Keratinocyte (primary cell): ENCODE measurements at places on chromosomes 2 and 18.

GRCh38 chr2:19244460-19245363, 113.7 kb downstream of the OSR1 start:
- no peak for DNase-seq

GRCh38 chr2:160232905-160233475, 32.9 kb upstream of the ITGB6 start:
- DNase-seq: no peak

- DNase-seq: no peak
Observed at GRCh38 chr2:138403431-138403927, 98.1 kb upstream of the SPOPL start.

DNA sequence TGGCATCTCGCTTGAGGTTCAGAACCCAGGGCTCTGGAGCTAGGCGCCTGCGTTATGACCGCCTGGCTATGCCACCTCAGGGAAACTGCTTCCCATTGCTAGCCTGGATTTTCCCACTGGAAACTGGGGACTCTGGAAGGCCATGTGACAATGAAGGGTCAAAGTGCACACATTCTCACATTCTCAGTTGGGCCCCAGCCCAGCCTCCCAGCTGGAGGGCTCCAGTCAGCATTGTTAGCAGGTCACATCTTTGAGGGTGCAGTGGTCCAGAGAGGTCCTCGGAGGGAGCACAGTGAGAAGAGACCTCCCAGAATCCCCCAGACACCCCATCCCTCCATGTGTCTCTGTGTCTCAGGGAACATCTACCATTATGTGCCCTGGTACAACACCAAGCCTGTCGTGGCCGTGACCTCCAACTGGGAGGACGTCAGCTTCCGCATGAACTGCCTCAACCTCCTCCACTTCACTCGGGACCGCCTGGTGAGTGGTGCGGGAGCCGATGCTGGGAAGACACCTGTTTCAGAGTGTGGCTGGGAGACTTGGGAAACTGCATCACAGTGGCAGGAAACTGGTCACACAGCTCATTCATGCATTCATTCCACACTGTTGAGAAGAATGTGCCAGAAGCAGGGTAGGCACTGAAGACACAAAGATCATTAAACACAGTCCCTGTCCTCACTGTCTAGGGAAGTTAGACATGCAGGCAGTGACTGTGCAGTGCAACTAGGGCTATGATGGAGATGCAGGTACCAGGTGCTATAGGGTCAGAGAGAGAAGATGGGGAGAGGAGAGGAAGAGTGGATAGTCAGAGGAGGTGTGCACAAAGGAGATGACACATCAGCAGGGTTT, 41.6 kb downstream of the FER1L5 start:
- DNase-seq: no peak

- no peak for DNase-seq
Observed at GRCh38 chr2:120830096-120830830, 94.6 kb downstream of the GLI2 start.

- no peak for DNase-seq
Observed at GRCh38 chr2:47784352-47784851, 1.5 kb downstream of the MSH6 start.

DNA sequence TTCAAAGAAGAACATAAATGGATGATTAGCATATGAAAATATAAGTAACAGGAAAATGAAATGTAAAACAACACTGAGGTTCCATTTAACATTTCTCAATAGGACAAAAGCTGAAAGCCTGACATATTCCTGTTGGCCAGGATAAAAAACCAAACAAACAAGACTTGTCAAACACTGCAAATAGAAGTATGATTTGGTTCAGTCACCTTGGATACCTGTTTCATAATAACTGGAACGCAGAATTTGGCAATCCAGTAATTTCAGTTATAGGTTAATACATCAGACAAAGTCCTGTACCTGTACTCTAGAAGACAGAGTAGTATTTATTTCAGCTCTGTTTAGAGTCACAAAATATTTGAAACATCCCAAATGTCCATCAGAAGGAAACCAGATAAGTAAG, 16.5 kb upstream of the EVA1A start:
- no peak for DNase-seq

DNA sequence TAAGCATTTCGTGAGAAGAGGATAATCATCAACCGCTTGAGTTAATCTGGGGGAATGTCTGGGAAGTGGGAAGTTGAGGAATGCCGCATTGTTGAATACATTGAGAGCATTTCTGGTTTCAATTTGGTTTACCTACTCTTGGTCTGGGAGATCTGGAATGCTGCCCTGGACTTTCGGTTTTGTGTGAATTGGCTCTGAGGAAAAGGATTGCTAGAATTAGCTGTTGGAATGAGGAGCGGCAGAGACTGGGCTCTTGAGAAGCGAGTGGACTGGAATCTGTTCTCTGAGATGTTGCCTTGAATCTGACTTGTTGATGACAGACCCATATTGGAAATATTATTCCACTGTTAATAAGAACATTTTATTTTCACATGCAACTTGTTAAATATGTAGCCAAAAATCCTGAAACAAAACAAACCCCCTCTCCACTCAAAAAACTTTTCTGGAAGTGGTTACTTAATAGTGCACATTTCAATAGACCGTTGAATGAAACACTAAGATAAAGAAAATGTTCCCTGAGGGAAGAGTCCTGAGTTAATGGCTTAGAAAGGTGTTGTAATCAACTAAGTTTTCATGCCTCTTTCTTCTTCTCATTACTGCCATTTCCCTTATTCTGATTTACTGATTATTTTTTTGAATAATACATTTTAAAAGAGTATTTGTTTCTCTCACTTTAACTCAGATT, 50.8 kb downstream of the PTPRM start:
- no peak for DNase-seq

- DNase-seq: no peak
Observed at GRCh38 chr2:147541314-147541713, 303.5 kb upstream of the ACVR2A start.

GRCh38 chr2:104733226-104733943, 120.5 kb upstream of the POU3F3 start:
- DNase-seq: no peak

- DNase-seq: no peak
Observed at GRCh38 chr18:44737623-44738022, 56.9 kb downstream of the SETBP1 start.

- no peak for DNase-seq
Observed at GRCh38 chr2:38259311-38259710, 117.8 kb downstream of the ATL2 start.

DNA sequence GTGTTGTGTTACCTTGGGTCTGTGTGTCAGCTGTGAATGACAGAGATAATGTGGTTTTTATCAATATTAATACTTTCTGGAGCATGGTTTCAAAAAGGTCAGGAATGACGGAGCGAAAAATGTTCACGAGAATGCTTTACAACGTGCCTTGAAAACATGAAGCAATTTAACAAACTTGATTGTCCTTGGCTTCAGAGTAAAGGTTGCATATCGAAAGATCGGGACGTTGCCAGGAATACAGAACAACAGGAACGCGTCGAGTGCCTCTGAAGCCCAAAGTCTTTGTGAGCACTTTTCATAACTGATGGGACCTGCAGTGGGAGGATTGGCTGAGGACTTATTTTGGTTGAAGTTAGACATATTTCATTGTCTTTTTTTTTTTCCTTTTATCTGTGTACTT, 206.1 kb downstream of the ZNF407 start:
- DNase-seq: no peak

GRCh38 chr2:78061301-78061700, 539.1 kb upstream of the LRRTM4 start:
- DNase-seq: no peak

- no peak for DNase-seq
Observed at GRCh38 chr2:120831086-120831485, 95.4 kb downstream of the GLI2 start.

GRCh38 chr2:95719473-95720060, 127.8 kb downstream of the TRIM43 start:
- DNase-seq: no peak

DNA sequence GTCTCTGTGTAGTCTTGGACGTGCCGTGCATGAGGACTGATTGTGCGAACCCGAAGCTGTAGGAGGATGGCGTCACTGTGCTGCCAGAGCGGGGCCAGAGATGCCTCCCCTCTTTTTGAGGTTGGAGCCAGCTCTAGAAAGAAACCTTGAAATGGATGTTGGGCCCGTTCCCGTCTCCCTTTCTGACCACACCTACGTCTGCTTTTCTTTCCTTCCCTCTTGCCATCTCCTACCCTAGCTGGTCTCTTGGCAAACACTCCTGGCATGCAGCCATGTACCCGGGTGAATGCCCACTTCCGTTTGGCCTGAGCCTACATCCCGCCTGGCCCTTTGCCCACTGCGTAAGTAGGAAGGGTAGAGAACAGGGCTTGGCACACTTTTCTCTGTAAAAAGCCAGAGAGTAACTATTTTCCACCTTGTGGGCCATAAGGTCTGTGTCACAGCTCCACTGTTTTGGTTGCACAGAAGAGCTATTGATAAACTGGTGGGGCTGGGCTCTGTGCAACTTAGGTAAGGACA, 37.4 kb downstream of the SH3BP4 start:
- peak; percentile 56 for DNase-seq

- DNase-seq: no peak
Observed at GRCh38 chr2:238059505-238059904, 1.3 kb upstream of the SCLY start.

GRCh38 chr18:79581911-79582310, 97.7 kb upstream of the CTDP1 start:
- DNase-seq: no peak

- no peak for DNase-seq
Observed at GRCh38 chr18:11425211-11425610, 184.2 kb upstream of the SLC35G4 start.

- DNase-seq: no peak
Observed at GRCh38 chr2:30192314-30192713, 39.0 kb upstream of the LBH start.

DNA sequence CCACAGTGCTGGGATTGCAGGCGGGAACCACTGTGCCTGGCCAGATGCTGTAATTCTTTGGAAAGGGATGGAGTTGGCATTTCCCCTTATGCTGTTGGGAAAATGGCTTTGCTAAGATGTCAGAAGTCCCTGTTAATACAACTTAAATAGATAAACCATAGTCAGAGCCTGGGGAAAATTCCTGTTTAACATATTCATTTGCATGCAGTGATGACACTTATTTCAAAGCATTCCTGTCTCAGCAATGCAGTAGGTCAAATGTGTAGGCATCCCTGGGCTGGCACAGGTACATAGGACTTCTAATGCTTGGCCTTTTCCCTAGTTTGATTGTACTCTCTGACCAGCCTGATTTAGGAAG, 38.6 kb downstream of the RAMP1 start:
- no peak for DNase-seq

- no peak for DNase-seq
Observed at GRCh38 chr2:123514613-123515207, 510.4 kb upstream of the CNTNAP5 start.
